ENCODE measurements at places on chromosomes 12 and 14. TPM values are rescaled to one million over a fixed set of nuclear protein-coding genes. Genes with fewer than 3 reads are reported as not detected.

The DAO gene
- not detected for total RNA-seq

The OR2AP1 gene
- total RNA-seq: not detected

DNA sequence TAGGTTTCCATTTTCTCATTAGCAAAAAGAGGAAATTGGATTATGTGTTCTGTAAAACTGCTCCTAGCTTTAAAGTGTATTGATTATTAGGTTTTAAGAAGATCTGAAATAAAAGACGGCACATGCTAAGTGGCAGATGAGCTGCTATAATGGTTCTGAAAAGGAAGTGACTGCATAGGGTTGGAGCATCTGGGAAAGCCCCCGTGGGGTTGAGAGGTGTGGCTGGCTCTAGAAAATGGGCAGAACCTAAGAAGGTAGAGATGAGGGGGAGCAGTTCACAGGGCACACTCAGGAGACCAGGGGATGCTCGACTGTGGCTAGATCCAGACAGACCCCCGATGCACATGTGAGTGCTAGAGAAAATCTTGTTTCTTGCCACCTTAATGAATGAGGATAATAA is 1.9 kb downstream of the IFNG-AS1 start:
- DNase-seq: no peak
- H3K27me3 ChIP-seq: no peaks in the 10 kb centered on the region

DNA sequence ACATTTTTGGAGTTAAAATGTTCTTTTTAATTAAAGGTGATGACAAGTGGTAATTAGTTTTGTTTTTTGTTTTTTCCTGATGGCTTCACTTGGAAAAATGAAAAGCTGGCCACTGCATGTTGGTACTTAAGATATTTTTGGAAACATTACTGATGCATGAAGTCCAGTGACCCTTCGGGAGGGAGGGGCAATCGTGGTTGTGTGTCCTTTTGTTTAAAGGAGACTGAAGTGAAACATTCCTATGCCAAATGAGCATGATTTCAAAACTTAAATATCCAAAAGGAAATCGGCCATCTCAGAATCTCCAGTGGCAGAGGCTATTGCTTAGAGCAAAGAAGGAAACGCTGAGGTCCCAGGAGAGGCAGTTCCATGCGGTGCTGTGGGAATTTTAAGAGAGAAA is 20.1 kb downstream of the LTBP2 start:
- H3K36me3 ChIP-seq: no peaks in the 10 kb centered on the region
- no peak overlapping the region for H3K4me3 ChIP-seq
- peaks cover 15% of the 10 kb centered on the region for H3K4me1 ChIP-seq
- H3K27me3 ChIP-seq: no peaks in the 10 kb centered on the region
- no peak overlapping the region for H3K27ac ChIP-seq
- DNase-seq: no peak

GRCh38 chr12:117148642-117149041 is 41.6 kb downstream of the FBXO21 start:
- H3K4me1 ChIP-seq: peaks cover 6% of the 10 kb centered on the region
- no peaks in the 10 kb centered on the region for H3K27me3 ChIP-seq
- DNase-seq: no peak
- peaks cover 48% of the 10 kb centered on the region for H3K36me3 ChIP-seq
- H3K27ac ChIP-seq: no peak overlapping the region

- H3K27ac ChIP-seq: no peak overlapping the region
- H3K4me1 ChIP-seq: peaks cover 17% of the 10 kb centered on the region
- H3K27me3 ChIP-seq: no peaks in the 10 kb centered on the region
- no peak for DNase-seq
Measured at GRCh38 chr12:105332925-105333324, 2.4 kb downstream of the C12orf75 start.

Measured in spinal cord (tissue), 10 donors.